ENCODE measurements at places on chromosomes 1 and 21. TPM values are rescaled to one million over a fixed set of nuclear protein-coding genes. Genes with fewer than 3 reads are reported as not detected.

DNA sequence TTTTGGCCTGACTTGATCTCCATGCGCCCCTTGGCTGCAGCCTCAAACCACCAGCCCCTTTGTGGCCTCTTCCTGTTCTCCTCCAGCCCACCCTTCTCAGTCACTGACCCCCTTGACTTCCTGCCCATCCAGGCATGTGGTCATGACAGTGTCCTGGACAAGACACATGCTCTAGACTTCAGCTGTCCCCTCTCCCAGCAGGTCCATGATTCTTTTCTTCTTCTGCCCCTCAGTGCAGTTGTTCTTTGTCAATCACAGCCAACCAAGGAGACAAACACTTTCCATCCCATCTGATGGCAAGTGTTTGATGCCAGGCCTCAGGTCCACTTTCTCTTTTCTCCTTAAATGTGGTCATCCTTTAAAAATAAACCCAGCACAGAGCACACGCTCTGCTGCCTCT, 49.7 kb downstream of the SYT6 start:
- DNase-seq: no peak

DNA sequence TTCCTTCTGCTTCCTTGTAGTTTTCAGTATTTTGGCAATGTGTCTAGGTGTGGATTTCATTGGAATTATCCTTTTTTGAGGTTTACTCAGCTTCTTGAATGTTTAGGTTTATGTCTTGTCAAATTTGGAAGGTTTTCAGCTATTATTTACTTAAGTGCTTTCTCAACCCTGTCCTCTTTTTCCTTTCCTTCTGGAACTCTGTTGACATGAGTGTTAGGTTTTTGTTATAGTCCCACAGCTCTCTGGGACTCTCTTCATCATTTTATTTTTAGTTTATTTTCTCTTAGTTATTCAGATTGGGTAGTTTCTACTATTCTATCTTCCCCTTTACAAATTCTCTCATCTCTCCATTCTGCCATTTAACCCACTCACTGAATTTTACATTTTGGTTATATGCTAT, 63.1 kb upstream of the GPR88 start:
- no peak for DNase-seq

Gene ELOVL1
- 66.5 TPM for total RNA-seq

- DNase-seq: no peak
These were observed 103.5 kb downstream of the RPE65 start for GRCh38 chr1:68346188-68346808.

DNA sequence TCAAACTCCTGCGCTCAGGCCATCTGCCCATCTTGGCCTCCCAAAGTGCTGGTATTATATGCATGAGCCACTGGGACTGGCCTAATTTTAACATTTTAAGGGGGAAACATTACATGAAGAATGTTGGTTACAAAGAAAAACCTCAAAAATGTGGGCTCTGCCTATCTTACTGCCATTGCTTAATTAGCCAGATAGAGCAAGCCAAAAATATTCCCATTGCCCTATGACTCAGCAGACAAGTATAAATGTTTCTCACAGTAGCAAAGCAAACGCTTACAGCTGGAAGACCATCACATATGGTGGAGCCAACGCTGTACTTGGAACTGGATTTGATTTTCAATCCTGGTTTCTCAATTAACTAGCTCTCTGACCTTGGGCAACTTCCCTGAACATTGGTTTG, 502.0 kb downstream of the SMYD3 start:
- no peak for DNase-seq

All from spinal cord (tissue), 10 donors.